ENCODE measurements at places on chromosomes 6 and 20. TPM values are rescaled to one million over a fixed set of nuclear protein-coding genes. Genes with fewer than 3 reads are reported as not detected.

The SPDEF gene
- 0.50 TPM for total RNA-seq

GRCh38 chr6:1950631-1951030 is 294.8 kb downstream of the GMDS start:
- peaks cover 4% of the 10 kb centered on the region for H3K4me1 ChIP-seq
- DNase-seq: no peak
- no peaks in the 10 kb centered on the region for H3K27me3 ChIP-seq
- H3K27ac ChIP-seq: no peak overlapping the region
- no peak overlapping the region for H3K4me3 ChIP-seq
- H3K36me3 ChIP-seq: no peaks in the 10 kb centered on the region

The DZANK1 gene
- 5.3 TPM for total RNA-seq

- peaks cover 20% of the 10 kb centered on the region for H3K4me1 ChIP-seq
Observed at GRCh38 chr6:156169371-156169770, 607.8 kb upstream of the ARID1B start.

The PROKR2 gene
- 2.3 TPM for total RNA-seq

The CST2 gene
- total RNA-seq: 1.2 TPM

The GFRA4 gene
- not detected for total RNA-seq

- H3K4me3 ChIP-seq: peak overlapping the region; percentile 89
- H3K4me1 ChIP-seq: peaks cover 20% of the 10 kb centered on the region
- peaks cover under 1% of the 10 kb centered on the region for H3K36me3 ChIP-seq
- H3K27me3 ChIP-seq: no peaks in the 10 kb centered on the region
- H3K27ac ChIP-seq: peak overlapping the region; percentile 85
Observed at GRCh38 chr6:166343150-166343487, 774 bp upstream of the SFT2D1 start.

- no peak overlapping the region for H3K27ac ChIP-seq
- peaks cover 11% of the 10 kb centered on the region for H3K4me1 ChIP-seq
- no peak overlapping the region for H3K4me3 ChIP-seq
- no peak for DNase-seq
- H3K27me3 ChIP-seq: no peaks in the 10 kb centered on the region
Observed at GRCh38 chr6:160163425-160163824, 41.8 kb downstream of the SLC22A1 start.

DNA sequence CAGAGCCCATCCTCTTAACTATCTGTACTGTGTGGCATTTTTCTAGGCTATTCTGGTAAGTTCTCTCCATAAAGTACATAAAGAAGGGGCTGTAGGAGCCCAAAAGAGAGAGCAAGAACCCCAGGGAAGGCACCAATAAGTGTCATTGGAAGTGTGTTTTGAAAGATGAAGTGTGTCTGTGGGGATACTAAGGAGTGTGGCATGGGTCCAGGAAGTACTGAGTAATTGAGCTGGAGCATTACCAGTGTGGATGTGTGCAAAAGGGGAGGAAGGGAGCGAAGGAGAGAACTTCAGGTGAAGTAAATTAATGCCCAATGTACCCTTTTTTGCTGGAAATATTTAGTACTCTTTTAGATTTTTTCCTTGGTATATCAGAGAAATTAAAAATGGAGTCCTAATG is 63.9 kb downstream of the KCNS1 start:
- no peak for DNase-seq
- H3K27me3 ChIP-seq: no peaks in the 10 kb centered on the region

The ADGB gene
- total RNA-seq: not detected

The CEBPB gene
- 23.1 TPM for total RNA-seq

GRCh38 chr20:61772828-61773631 is 292.7 kb downstream of the TAF4 start:
- no peak overlapping the region for H3K27ac ChIP-seq
- DNase-seq: no peak
- no peaks in the 10 kb centered on the region for H3K4me1 ChIP-seq

The NNAT gene
- 19.4 TPM for total RNA-seq

DNA sequence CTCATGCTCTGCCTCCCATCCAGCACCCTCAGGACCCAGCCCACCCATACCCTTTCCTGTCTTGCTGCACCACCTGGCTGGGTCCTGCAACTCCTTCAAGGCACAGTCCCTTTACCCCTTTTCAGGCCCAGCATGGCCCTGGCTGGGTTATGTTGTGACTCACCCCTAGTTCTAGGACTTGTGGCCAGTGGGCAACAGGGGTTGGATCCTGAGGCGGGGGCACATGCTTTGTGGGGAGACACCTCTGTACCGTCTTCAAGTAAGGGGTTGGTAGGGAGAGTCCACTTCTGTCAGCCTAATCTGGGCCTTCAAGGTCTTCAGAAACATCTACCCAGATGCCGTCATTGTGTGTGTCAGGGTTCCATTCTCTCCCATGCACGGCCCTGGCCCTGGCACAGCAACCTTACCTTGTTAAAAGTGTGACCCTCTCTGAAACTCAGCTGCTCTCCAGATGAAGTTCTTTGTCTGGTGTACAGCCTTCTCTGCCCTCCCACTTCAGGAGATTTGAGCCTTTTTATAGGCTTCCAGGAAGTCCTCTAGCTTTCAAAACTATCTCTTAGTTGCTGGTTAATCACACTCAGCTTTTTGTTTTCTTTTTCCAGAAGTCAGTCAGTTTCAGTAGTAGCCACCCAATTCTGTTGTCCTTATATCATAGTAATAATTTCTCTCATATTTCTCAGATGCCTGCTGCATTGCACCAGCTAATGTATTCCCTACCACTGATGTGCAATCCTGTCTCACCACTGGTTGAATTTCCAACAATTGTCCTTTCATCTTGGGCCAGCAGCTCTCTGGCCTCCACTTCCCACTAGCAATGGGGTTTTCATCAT is 107.3 kb downstream of the NRN1 start:
- no peaks in the 10 kb centered on the region for H3K4me1 ChIP-seq
- no peak overlapping the region for H3K27ac ChIP-seq
- H3K4me3 ChIP-seq: no peak overlapping the region
- no peaks in the 10 kb centered on the region for H3K36me3 ChIP-seq
- DNase-seq: no peak

DNA sequence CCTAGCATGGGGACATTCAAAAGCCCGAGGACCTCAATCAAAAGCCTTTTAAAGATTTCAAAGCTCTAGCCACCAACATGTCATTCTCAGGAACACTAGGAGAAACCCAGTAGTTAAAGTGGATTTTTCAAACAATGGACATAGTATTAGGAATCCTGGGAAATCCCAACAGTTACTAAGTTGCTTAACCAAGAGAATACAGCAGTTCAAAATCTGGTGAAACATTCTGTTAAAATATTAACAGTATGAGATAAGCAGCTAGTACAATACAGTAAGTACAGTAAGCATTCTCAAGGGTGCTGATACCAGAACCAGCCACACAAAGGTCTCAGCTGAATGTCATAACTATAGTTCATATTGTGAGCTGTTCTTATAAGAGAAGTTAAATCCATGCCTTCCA is 68.6 kb downstream of the CDK19 start:
- H3K4me1 ChIP-seq: no peaks in the 10 kb centered on the region
- H3K27me3 ChIP-seq: no peaks in the 10 kb centered on the region
- H3K27ac ChIP-seq: peak overlapping the region; percentile 7
- peaks cover 24% of the 10 kb centered on the region for H3K36me3 ChIP-seq
- no peak for DNase-seq
- H3K4me3 ChIP-seq: no peak overlapping the region

The SPATA25 gene
- total RNA-seq: 3.4 TPM

The GABRR2 gene
- 0.75 TPM for total RNA-seq

The ATP9A gene
- total RNA-seq: 79.1 TPM

The CD24 gene
- 377 TPM for total RNA-seq

- no peak overlapping the region for H3K27ac ChIP-seq
- no peak overlapping the region for H3K4me3 ChIP-seq
- DNase-seq: no peak
- H3K36me3 ChIP-seq: peaks cover 2% of the 10 kb centered on the region
Observed at GRCh38 chr6:41263267-41263666, 23.2 kb downstream of the TREM1 start.

DNA sequence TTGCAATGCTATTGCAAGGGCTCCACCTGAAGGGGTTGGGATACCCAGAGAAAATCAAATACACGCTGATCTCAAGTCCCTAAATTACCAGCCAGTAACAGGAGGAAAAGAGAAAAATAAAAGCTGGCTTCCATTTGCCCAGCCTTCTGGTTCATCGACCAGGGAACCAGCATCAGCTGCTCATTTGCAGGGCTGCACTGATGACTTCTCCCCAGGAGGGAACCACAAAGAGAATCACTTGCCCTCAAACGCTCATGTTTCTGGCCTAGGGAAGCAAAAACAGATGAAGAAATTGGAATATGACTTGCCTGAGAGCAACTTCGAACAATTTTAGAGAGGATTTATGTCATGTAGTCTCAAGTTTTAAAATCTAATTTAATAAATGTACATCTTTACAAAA is 119.7 kb downstream of the SH3BGRL2 start:
- no peak overlapping the region for H3K27ac ChIP-seq
- H3K27me3 ChIP-seq: peaks cover 11% of the 10 kb centered on the region
- no peaks in the 10 kb centered on the region for H3K4me1 ChIP-seq
- H3K36me3 ChIP-seq: no peaks in the 10 kb centered on the region
- DNase-seq: no peak
- no peak overlapping the region for H3K4me3 ChIP-seq

- peaks cover 14% of the 10 kb centered on the region for H3K36me3 ChIP-seq
- H3K4me3 ChIP-seq: peak overlapping the region; percentile 42
- H3K4me1 ChIP-seq: peaks cover 25% of the 10 kb centered on the region
- DNase-seq: peak; percentile 52
Observed at GRCh38 chr20:62860924-62861691, 514 bp downstream of the TCFL5 start.

DNA sequence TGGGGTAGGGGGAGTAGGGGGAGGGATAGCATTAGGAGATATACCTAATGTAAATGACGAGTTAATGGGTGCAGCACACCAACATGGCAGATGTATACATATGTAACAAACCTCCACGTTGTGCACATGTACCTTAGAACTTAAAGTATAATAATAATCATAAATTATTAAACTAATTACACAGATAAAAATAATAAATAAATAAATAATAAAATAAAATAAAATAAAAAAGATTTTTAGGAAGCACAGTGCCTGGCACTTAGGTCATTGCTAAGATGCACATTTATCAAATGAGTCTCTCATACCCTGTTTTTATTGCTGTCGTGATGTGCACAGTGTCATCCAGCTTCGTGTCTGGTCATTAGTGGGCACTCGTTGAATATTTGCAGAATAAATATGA is 19.0 kb upstream of the RTF2 start:
- DNase-seq: no peak
- H3K27me3 ChIP-seq: peaks cover 23% of the 10 kb centered on the region
- no peaks in the 10 kb centered on the region for H3K36me3 ChIP-seq
- H3K4me3 ChIP-seq: no peak overlapping the region
- H3K27ac ChIP-seq: no peak overlapping the region

DNA sequence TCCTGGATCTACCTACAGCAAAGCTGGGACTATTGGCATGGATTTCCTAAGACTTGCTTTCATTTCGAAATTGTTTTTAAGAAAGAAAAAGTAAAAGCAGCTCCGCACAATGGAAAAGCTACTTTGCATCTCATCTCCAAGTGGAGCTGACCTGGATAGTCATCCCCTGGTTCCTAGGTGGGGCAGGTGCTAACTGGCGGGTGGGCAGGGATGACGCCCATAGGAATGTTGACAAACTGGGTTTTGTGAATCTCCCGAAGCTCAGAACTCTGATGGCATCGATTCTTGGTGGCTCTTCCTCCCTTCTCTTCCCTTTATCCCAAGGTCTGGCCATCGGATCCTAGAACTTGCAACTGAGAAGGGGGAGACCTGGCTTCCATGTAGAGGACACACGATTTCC is 12.4 kb upstream of the EZR start:
- H3K27ac ChIP-seq: no peak overlapping the region

GRCh38 chr6:133833949-133834359 is 55.0 kb upstream of the TCF21 start:
- no peaks in the 10 kb centered on the region for H3K36me3 ChIP-seq
- DNase-seq: no peak
- peak overlapping the region; percentile 1 for H3K27ac ChIP-seq
- H3K4me3 ChIP-seq: no peak overlapping the region
- H3K4me1 ChIP-seq: peaks cover 17% of the 10 kb centered on the region

The VGLL2 gene
- not detected for total RNA-seq

The CD164 gene
- 256 TPM for total RNA-seq

The GGTLC1 gene
- total RNA-seq: not detected

- no peak overlapping the region for H3K4me3 ChIP-seq
- H3K36me3 ChIP-seq: peaks cover 66% of the 10 kb centered on the region
- no peaks in the 10 kb centered on the region for H3K4me1 ChIP-seq
- H3K27ac ChIP-seq: no peak overlapping the region
- no peaks in the 10 kb centered on the region for H3K27me3 ChIP-seq
Observed at GRCh38 chr20:23386304-23387117, 24.5 kb downstream of the GZF1 start.

The ID4 gene
- total RNA-seq: 114 TPM

- H3K4me1 ChIP-seq: peaks cover 42% of the 10 kb centered on the region
- H3K36me3 ChIP-seq: no peaks in the 10 kb centered on the region
- H3K4me3 ChIP-seq: no peak overlapping the region
- no peak overlapping the region for H3K27ac ChIP-seq
- DNase-seq: no peak
- no peaks in the 10 kb centered on the region for H3K27me3 ChIP-seq
Observed at GRCh38 chr6:109299776-109300564, 82.3 kb downstream of the CD164 start.

The OPRM1 gene
- total RNA-seq: not detected

DNA sequence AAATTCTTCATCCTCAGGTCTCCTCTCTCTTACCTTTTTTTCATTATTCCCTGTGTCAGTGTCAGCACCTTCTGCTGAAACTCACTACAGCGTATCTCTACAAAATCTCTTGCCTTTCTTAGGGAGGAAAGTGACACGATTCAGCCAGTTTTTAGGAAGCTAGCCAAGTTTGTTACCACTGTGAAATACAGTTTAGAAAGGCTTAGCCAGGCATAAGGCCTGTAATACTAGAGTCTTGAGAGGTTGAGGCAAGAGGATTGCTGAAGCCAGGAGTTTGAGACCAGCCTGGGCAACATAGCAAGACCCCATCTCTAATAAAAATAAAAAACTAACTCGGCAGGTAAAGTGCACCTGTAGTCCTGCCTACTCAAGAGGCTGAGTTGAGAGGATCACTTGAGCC is 16.7 kb downstream of the TAB2 start:
- peaks cover 9% of the 10 kb centered on the region for H3K36me3 ChIP-seq
- H3K27ac ChIP-seq: peak overlapping the region; percentile 32
- no peak overlapping the region for H3K4me3 ChIP-seq
- DNase-seq: no peak
- H3K27me3 ChIP-seq: no peaks in the 10 kb centered on the region
- peaks cover 67% of the 10 kb centered on the region for H3K4me1 ChIP-seq

DNA sequence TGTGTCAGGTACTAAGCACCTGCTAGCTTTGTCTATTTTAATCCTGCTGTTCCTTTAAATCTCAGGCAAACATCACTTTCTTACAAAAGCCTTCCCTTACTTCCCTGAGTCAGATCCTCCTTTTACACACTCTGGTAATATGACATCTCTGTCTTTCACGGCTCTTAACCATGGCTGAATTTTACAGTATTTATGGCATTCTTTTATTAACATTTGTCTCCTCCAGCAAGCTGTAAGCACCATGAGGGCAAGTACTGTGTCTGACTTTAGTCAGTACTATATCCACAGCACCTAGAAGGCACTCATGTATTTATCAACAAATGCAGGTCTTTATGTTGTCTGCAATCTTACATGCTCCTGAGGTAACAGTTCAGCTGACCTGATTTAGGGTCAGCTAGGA is 33.7 kb upstream of the HBS1L start:
- H3K4me1 ChIP-seq: no peaks in the 10 kb centered on the region
- no peak for DNase-seq
- no peak overlapping the region for H3K27ac ChIP-seq
- H3K4me3 ChIP-seq: no peak overlapping the region
- peaks cover 20% of the 10 kb centered on the region for H3K27me3 ChIP-seq

- H3K4me1 ChIP-seq: peaks cover 21% of the 10 kb centered on the region
- peaks cover 1% of the 10 kb centered on the region for H3K27me3 ChIP-seq
- H3K27ac ChIP-seq: peak overlapping the region; percentile 86
Observed at GRCh38 chr6:156167625-156168071, 609.5 kb upstream of the ARID1B start.

The MAFB gene
- total RNA-seq: 10.8 TPM

Measured in mesothelial cell of epicardium (in vitro differentiated cells).